Stimulated activated CD4-positive, alpha-beta T cell treated with anti-CD3 and anti-CD28 coated beads, TNF-alpha, amount 100 ng/mL, for 24 hours (primary cell): ENCODE measurements at places on chromosomes 7 and 10.

DNA sequence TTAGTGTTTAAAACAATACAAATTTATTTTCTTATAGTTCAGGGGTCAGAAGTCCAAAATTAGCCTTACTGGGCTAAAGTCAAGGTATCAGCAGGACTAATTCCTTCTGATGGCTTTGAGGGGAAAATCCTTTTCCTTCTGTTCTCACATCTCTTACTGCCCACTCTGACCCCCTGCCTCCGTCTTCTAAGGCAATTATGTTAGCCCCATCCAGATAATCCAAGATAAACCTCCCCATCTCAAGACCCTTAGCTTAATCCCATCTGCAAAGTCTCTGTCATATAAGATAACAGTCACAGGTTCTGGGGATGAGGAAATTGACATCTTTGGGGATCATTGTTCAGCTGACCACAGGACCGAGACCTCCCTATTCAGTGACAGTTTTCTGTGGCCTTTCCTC lies 22.3 kb downstream of the MACROH2A2 start:
- no peak for DNase-seq

DNA sequence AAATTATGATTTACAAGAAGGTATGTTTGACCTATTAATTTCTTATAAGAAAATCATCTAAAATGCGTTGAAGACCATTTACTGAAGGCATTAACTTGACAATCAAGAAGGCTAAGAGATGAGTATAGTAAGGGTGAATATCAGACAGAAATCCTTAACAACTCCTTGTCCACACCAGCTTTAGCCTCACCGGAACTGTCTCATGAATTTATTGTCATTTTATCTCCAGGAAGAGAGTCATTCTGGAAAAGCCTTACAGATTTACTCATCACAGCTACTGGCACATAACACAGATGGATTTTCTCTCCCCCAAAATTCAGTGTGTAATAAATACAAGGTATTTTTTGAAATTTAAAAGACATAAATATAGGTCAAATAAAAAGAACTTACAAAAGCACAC lies 129.4 kb upstream of the LSM8 start:
- DNase-seq, result no peak

GRCh38 chr7:137656227-137656849 lies 190.4 kb downstream of the DGKI start:
- peak; percentile 26 for DNase-seq

DNA sequence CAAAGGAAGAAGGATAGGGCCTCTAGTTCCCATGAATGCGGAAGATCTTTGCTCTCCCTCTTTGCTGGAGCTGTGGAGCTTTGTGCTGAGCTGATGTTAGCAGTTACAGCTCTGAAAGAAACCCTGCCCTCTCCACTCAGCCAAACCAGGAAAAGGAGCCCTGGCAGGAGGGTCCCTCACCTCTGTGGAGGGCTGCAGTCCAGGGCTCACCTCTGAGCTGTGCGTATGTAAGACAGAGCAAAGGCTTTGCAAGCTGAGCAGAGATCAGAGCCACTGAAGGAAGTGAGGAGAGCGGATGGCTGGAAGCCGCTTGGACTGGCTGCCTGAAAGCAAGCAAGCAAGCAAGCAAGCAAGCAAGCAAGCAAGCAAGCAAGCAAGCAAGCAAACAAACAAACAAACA lies 84.7 kb downstream of the RAMP3 start:
- no peak for DNase-seq

GRCh38 chr7:37411444-37412034 lies 37.1 kb downstream of the ELMO1 start:
- no peak for DNase-seq

DNA sequence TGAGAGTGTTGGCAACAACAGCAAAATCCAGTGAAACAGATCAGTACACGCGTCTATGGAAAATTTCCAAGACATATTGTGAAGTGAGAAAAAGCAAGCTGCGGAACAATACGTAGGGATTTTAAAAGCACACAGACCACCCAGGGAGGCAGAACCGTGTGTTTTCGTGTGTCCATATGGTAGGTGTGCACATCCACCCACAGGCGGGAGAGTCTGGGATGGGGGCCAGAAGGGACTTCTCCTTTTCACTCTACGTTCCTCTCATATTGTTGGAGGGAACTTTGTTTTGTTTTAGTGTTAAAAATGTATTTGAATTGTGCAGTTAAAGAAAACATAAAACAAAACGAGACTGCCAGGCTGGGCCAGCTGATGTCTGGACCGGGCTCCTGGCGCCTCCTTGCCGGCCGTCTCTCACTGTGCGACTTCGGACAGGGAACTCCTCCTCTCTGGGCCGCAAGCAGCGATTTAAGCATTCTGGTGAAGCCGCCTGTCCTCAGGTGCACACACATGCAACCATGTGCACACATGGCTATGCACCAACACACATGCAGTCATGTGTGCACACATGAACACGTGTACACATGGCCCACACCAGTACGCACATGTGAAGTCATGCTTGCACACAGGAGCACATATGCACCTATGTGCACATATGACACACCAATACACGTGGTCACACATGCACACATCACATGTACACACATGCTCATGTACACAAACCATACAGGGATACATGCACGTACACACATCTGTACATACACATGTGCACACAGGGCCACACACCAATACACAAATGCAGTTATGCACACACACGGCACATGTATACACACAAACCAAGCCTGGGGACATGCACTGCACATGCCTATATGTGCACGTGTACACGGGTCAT lies 141.1 kb downstream of the ELFN1 start:
- DNase-seq, result no peak

DNA sequence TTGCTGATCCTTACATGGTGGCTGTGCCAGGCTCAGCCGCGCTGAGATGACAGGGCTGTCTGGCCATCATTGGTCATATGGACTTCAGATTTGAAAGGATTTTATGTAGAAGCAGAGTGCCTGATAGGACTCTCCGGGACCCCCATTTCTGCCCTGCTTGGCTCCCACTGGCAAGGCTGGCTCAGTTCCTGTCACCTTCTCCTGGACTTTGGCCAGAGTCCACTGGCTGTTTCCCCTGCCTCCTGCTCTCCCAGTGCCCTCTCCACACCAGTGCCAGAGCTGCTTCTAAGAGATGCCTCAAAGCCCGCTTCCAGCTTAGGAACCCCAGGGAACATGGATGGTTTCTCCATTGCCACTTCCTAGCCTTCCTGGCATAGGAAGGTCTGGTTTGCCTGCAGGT lies 5.1 kb upstream of the SH2D4B start:
- DNase-seq, result no peak

DNA sequence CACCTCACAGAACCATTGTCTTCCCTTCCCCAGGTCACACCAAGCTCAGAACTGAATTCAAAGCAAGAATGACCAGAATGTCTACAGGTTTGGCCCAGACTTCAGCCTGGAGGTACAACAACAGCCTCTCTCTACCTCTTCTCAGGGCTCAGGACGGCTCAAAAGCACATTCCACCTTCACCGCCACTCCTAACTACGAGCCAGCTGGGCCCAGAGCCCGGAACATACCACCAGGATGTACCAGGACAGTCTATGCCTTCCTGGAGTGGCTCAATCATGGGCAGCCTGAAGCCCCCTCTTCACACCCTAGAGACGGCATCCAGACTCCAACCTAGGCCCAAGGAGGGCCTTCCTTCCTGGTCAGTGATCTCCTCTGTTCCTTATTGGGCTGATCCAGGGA lies 41.6 kb downstream of the ANXA8 start:
- no peak for DNase-seq

GRCh38 chr10:87635498-87636312 lies 24.0 kb upstream of the PAPSS2 start:
- DNase-seq, result no peak

- DNase-seq, result no peak
Measured at GRCh38 chr10:30493609-30494530, 59.9 kb downstream of the MAP3K8 start.

DNA sequence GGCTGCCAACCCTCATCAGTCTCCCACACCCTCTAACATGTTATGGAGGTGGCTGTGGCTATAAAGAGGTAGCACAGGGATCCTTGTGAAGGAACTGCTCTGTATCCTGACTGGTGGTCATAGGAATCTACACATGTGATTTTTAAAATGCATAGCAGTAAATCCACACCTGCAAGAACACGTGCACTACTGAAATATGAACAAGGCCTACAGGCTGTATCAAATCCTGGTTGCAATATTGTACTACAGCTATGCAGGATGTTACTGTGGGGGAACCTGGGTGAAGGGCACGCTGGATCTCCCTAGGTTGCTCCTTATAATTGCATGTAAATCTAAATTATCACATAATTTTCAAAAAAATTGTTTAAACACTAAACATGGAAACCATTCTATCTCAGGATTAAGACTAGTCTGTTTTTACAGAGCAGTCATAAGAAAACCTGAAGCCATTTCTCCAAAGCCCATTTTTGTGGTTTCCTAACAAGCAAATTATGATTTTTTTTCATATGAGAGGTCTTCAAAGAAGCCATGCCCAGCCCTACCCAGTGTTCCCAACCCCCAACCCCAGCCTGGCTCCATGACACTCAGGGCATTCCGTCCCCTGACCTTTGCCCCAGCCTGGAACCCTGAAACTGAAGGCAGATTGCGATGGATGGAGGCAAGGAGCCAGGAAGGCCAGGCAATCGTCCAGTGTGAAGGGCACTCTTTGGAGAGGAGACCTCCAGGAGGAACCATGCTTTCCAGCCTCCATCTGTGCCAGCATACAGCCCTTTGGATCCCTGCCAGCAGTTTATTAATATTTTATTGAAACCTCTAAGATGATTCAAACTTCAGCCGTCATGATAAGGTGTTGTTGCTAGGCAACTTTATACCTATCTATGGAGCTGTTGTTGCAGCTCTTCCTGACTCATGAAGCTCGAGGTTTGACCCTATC lies 161.0 kb downstream of the GRID1 start:
- no peak for DNase-seq

GRCh38 chr7:102813191-102814024 lies 64.6 kb downstream of the FAM185A start:
- no peak for DNase-seq
